Stomach (tissue), 19 donors: ENCODE measurements at places on chromosomes 5 and 9. TPM values are rescaled to one million over a fixed set of nuclear protein-coding genes. Genes with fewer than 3 reads are reported as not detected.

Gene FOXD4L4
- polyA plus RNA-seq = not detected

Gene MAML1
- 5.8 TPM for polyA plus RNA-seq

Gene ORM2
- not detected for polyA plus RNA-seq

Gene SV2C
- polyA plus RNA-seq = 0.19 TPM

Gene MCTP1
- polyA plus RNA-seq = 4.9 TPM

Gene MYOZ3
- polyA plus RNA-seq = 1.8 TPM

Gene FAM221B
- not detected for polyA plus RNA-seq

Gene SGCD
- polyA plus RNA-seq = 1.8 TPM

Gene PDE4D
- 3.1 TPM for polyA plus RNA-seq

Gene CCNI2
- 1.9 TPM for polyA plus RNA-seq

Gene FGFR4
- polyA plus RNA-seq = 17.0 TPM

Gene CLIC3
- polyA plus RNA-seq = 70.9 TPM

DNA sequence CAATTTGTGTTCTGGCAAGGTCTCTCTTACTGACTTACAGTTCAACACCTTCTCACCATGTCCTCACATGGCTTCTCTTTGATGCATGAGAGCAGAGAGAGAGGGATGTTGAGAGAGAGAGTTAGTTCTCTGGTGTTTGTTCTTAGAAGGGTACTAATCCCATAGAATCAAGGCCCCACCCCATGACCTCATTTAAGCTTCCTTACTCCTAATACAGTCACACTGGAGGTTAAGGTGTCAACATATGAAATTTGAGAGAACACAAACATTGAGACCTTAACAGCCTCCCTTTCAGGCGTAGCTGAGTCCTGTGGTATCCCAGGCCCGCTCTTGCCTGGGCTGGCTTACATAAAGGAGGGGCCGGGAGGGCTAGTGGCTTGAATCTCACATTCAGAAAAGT, 10.6 kb upstream of the SEMA6A start:
- H3K4me3 ChIP-seq = no peak overlapping the region
- no peak overlapping the region for H3K27ac ChIP-seq
- H3K4me1 ChIP-seq = no peaks in the 10 kb centered on the region
- no peaks in the 10 kb centered on the region for H3K36me3 ChIP-seq
- H3K27me3 ChIP-seq = no peaks in the 10 kb centered on the region
- no peak for DNase-seq

DNA sequence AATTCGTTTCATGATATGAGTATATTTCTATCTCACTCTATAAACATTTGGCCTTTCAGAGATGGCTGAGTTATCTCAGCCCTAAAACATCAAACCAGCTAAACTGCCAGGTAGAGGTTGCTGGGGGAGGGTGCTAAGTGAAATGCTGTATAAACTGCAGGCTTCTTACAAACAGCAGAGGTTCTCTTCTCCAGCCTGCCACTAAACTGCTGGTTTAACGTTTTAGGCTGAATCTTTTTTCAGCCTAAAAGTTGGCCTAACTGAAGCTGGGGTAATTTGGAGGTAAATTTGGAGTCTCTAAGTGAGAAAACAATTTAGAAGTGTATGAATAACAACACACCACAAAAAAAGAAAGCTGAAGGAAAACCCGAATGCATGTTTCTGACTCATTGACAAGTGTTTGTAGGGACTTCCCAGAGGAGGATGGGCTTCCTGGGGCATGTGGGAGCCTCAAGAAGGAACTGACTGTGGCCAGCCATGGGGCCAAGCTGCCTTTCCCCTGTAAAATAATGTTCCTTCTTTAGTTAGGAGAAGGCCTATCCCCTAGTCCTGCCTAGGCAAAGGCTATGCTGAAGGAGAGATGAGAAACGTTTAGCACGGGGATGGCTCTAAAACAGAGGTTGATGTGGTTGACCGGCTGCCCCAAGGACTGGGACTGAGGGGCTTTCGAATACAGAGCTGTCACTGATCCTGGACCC, 44.3 kb downstream of the SLC28A3 start:
- DNase-seq = peak; percentile 27
- H3K36me3 ChIP-seq = no peaks in the 10 kb centered on the region
- no peaks in the 10 kb centered on the region for H3K27me3 ChIP-seq
- no peak overlapping the region for H3K27ac ChIP-seq
- H3K4me3 ChIP-seq = no peak overlapping the region
- no peaks in the 10 kb centered on the region for H3K4me1 ChIP-seq

GRCh38 chr5:126422994-126423788, at the start of gene GRAMD2B:
GRAMD2B (plus strand) TSS chr5:126423409; CDS start chr5:126423607, 198 bp downstream.
- H3K36me3 ChIP-seq = no peaks in the 10 kb centered on the region
- H3K4me1 ChIP-seq = no peaks in the 10 kb centered on the region
- H3K27ac ChIP-seq = peak within 1 kb of the TSS; percentile 91
- peak; percentile 86 for DNase-seq
- peak within 1 kb of the TSS; percentile 62 for H3K4me3 ChIP-seq

GRCh38 chr5:154566146-154566680, 88.2 kb upstream of the HAND1 start:
- no peak overlapping the region for H3K27ac ChIP-seq
- no peak for DNase-seq
- H3K4me1 ChIP-seq = no peaks in the 10 kb centered on the region
- no peaks in the 10 kb centered on the region for H3K36me3 ChIP-seq

- no peak overlapping the region for H3K27ac ChIP-seq
- DNase-seq = no peak
Observed at GRCh38 chr5:24141046-24141445, 503.7 kb downstream of the CDH10 start.

DNA sequence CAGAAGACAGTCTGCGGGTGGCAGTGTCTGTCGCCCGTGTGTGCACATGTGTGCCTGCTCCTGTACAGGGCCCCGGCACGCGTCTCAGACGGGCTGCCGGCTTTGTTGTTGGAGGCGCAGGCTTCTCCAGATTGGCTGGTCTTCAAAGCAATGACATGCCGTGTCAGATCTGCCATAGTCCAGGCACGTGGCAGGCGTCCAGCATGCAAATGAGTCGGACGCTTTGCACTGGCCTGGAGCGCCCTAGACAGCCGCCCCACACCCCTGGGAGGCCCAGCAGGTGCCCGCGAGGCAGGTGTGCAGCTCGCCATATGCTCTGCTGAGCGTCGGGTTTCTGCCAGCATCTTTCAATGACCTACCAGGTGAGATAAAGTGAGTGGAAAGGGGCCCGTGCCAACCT, 71.5 kb downstream of the GADD45G start:
- no peak overlapping the region for H3K4me3 ChIP-seq
- H3K27me3 ChIP-seq = no peaks in the 10 kb centered on the region
- peak overlapping the region; percentile 32 for H3K27ac ChIP-seq
- H3K36me3 ChIP-seq = no peaks in the 10 kb centered on the region

DNA sequence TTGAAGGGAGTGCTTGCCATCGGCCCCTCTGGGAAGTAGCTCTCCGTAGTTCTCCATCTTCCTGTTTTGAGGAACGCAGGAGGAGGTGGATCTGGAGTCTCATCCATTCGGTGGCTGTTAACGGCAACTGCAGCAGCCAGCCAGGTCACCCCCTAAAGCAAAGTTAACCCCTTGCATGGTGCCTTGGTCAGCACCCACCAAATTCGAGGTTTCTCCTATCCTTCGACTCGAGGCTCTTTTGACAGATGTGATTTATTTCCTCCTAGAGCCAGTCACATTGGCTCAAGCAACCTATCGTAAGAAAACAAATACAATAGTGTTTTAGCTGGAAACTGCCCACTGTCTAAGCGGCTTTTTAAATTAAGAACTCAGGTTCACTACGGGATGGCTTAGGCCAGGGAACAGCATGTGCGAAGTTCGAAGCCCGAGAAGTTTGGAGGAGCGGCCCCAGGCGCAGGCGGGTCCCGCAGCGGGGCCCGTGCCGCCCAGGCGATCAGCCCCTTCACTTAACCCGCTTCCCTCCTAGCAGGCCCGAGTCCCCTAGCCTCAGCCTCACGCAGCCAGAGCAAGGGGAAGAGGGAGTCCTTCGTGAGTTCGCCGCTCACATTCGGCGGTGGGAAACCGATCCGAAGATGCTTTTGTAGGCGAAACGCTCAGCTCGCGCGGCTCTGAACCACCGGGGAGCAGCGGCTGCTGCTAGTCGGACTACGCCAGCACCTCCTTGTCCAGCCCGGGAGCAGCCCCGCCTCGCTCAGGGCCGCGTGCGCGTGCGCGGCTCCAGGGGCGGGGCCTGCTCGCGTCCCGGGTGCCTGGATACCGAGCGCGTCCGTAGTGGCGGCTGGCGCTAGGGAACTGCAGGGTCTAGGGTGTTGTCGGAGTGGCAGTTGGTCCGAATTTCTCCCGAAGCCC, at the start of gene ROPN1L:
Gene ROPN1L (plus strand): TSS at position 797 of the 909 bp plus-strand sequence. CDS start 289 bp downstream, outside the sequence.
- H3K27me3 ChIP-seq = no peaks in the 10 kb centered on the region
- H3K4me3 ChIP-seq = peak within 1 kb of the TSS; percentile 78
- H3K36me3 ChIP-seq = no peaks in the 10 kb centered on the region
- peak; percentile 97 for DNase-seq

- peaks cover 3% of the 10 kb centered on the region for H3K4me1 ChIP-seq
- H3K4me3 ChIP-seq = no peak overlapping the region
Observed at GRCh38 chr5:132753135-132753987, 6.1 kb downstream of the CCNI2 start.

- H3K27ac ChIP-seq = no peak overlapping the region
- H3K4me1 ChIP-seq = no peaks in the 10 kb centered on the region
- no peaks in the 10 kb centered on the region for H3K27me3 ChIP-seq
- H3K4me3 ChIP-seq = no peak overlapping the region
- no peaks in the 10 kb centered on the region for H3K36me3 ChIP-seq
Observed at GRCh38 chr9:72751541-72751940, 201.3 kb downstream of the ALDH1A1 start.

DNA sequence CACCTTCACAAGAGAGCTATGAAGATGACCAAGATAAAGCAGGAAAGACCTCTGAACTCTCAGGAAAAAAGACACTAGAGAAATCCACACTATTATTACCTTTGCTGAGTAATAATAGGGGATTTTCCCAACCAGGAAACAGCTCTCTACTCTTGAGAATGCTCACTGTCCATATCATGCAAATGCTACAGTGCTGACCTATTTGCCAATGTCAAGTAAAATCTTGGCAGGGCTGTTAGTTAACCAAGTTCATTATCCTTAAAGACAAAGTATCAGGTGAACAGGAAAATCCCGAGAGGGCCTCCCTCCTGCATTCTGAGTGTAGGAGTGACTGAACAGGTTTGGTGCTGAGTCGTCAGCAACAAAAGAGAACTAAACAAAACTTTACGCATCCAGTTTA, 306.6 kb downstream of the ACTL7B start:
- peak; percentile 28 for DNase-seq
- no peaks in the 10 kb centered on the region for H3K36me3 ChIP-seq
- H3K27me3 ChIP-seq = no peaks in the 10 kb centered on the region
- no peak overlapping the region for H3K4me3 ChIP-seq
- H3K4me1 ChIP-seq = peaks cover 36% of the 10 kb centered on the region
- H3K27ac ChIP-seq = peak overlapping the region; percentile 52

- no peaks in the 10 kb centered on the region for H3K36me3 ChIP-seq
- H3K27me3 ChIP-seq = no peaks in the 10 kb centered on the region
- H3K4me3 ChIP-seq = no peak overlapping the region
Observed at GRCh38 chr9:3980771-3981170, 319.1 kb downstream of the GLIS3 start.

GRCh38 chr5:103035701-103036100, 84.2 kb downstream of the GIN1 start:
- H3K27ac ChIP-seq = no peak overlapping the region
- H3K4me3 ChIP-seq = no peak overlapping the region
- H3K27me3 ChIP-seq = no peaks in the 10 kb centered on the region
- H3K4me1 ChIP-seq = no peaks in the 10 kb centered on the region

DNA sequence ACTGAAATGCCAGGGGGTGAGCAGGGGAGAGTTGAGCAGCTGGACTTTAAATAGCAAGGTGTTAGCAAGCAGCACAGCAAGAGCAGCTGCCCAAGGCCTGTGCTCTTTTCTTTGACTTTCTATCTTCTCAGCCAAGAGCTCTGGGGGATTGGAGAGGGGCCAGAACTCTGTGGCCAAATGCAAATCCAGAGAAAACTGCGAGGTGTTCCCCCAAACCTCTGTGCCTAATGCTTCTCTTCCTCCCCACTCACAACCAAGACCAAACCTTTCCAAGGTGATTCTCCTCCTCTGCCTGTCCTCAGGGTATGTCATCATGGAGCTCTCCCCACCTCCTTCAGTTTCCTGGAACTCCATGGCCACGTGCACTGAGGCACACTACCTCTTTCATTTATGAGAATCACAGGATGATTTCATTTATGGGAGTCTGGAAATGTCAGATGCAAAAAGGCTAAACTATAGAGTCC, 118.7 kb upstream of the WWC1 start:
- no peaks in the 10 kb centered on the region for H3K27me3 ChIP-seq
- peaks cover 18% of the 10 kb centered on the region for H3K4me1 ChIP-seq
- H3K4me3 ChIP-seq = no peak overlapping the region
- no peaks in the 10 kb centered on the region for H3K36me3 ChIP-seq

DNA sequence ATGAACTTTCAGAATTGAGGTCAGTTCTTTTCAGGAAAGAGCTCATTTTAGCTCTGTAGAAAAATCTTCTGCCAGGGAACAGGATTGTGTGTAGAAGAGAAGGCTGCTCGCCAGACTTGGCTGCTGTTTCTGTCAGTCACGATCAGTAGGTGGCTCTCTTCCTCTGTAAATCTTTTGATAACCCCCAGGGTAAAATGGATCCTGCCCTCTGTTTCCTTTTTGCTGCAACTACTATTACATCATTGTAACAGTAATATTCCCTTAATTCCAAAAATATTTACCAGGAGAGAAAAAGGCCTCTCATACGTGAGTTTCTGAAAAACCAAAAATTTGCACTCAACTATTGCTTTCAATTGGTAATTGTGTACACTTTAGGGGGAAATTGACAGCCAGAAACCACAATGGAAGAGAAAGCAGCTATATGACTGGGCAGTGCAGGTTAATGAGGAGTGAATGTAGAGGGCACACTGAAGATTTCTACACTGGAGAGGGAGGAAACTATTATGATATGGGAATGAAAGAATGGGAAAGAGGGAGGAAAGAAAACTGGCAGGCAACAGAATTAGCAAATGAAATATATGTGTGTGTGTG, 12.3 kb downstream of the IFNA21 start:
- H3K4me3 ChIP-seq = no peak overlapping the region

DNA sequence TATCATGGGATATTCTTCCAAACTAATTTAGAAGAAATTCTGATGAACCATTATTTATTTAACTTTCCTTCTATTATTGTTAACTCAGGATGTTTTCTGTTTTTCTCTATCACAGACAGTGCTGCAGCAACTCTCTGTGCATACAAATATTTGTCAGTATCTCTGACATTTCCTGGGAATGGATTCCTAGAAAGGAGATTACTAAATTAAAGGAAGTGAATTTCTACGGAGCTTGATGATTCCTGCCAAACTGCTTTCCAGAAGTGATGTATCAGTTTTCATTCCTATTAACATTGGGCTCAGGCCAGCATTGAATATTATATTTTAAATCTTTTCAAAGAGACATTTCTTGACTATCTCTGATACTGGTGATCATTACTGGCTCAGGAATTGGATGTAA, 26.0 kb upstream of the MAST4 start:
- H3K27ac ChIP-seq = no peak overlapping the region
- no peaks in the 10 kb centered on the region for H3K4me1 ChIP-seq
- DNase-seq = peak; percentile 46
- H3K36me3 ChIP-seq = no peaks in the 10 kb centered on the region
- H3K4me3 ChIP-seq = no peak overlapping the region
